ENCODE measurements at places on chromosomes 6 and 20.
A peak's percentile ranks its signal among the peaks of the same experiment; 100 is the strongest.

DNA sequence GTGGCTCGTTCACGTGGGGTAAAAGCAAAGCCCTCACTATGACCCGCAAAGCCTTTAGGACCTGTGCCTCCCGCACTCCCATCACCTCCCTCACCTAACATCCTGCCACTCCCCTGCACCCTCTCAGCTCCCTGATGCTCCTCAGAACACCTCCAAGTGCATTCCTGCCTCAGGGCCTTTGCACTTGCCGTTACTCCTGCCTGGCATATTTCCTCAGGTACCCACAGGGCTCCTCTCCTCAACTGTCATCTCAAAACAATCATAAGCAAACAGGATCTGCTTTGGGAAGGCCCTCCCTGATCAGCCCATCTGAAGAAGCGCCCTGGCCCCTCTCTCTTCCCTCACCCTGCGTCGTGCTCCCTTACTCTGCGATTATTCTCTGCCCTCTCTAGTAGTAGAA is 49.1 kb downstream of the FGD2 start:
- no peak for DNase-seq

GRCh38 chr6:33673851-33674250 is 37.6 kb downstream of the UQCC2 start:
- DNase-seq: no peak

DNA sequence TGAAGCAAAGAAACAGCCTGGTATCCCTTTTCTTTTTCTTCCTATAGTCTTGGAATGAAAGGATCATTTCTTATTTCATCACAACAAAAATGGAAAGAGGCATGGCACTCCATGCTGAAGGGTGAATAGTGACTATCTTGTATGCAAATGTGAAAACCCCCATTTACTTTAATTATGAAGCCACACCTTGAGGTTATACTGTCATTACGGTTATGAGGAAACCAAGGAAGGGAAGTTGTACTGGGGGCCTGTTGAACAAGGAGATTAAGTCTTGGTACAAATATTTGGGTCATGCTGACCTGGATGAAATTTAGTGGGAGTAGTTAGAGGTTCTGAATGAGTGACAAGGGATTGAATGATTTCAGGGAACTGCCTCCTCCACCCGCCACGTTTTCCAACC is 8.7 kb upstream of the STXBP5 start:
- no peak for DNase-seq

DNA sequence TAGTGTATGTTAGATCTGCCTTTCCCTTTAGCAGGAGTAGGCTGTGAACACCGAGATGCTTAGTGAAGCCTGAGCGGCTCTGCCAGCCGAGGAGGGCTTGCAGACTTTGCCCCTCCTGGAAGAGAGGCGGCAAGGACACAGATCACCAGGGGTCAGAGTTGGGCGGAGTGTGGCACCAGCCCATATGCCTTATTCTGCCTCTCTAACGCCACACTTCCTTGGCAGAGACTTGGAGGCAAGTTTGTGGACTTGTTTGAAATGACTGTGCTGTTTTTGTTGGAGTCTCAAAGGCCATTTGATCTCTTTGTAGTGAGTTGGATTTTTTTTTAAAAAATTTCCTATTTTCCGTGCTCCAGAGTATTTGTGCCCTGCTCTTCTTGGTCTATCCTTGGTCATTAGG is 44.5 kb upstream of the CLDN20 start:
- DNase-seq: no peak

GRCh38 chr20:61901392-61902220 is 164.1 kb downstream of the TAF4 start:
- DNase-seq: no peak

DNA sequence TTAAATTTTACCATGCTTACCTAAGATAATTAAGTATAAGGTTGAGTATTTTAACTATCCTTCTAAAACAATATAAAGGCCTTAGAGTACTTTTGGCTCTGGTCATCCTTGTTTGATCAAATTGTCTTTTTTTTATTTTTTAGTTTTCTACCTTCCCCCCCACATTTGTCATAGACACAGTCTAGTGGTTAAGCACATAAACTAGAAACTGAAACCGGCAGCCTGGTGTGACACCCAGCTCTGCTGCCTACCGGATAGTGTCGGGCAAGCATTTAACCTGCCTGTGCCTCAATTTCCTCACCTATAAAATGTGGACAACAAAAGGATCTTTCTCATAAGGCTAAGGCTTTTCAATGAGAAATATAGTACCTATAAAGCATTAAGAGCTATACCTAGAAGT is 21.6 kb upstream of the TULP4 start:
- DNase-seq: peak; percentile 32

DNA sequence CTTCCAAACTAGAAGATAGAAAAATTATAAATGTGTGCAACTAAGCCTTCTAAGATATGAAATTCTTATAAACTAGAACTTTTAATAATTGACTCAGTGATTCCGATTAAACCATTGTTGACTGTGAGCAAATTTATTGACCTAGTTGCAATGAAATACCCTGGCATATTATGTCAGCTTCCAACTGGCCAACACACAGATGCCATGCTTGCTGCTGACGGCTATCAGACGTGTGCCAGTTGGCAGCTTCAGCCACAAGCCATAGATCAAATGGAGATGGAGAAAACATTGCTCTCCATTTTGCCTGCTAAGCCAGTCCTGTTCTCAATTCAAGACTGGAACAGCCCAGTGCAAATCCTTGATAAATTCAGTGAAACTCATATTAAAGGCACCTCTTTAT is 101.7 kb upstream of the HDGFL1 start:
- DNase-seq: no peak

GRCh38 chr6:149228311-149228955 is 89.1 kb upstream of the TAB2 start:
- DNase-seq: no peak

GRCh38 chr6:2035826-2036709 is 209.3 kb downstream of the GMDS start:
- DNase-seq: no peak

GRCh38 chr6:127376685-127377084 is 33.3 kb upstream of the ECHDC1 start:
- DNase-seq: no peak

- no peak for DNase-seq
Measured at GRCh38 chr6:169220068-169220964, 33.3 kb downstream of the THBS2 start.

DNA sequence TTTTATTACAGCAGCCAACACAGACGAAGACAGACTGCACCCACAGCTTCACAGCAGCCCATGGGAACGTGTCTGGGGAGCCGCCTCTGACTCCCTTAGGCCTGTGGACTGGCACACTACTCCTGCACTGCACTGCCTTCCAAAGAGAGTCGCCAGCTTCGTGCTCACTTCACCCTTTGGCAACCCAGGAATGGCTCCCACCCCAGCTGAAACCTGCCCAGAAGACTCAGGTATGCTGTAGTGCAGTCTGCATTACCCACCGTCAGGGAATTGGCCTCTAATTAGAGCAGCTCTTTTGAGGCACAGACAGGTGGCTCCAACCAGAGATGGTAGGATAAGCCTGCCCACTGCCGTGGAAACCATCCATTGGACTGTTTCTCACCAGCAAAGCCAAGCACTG is 39.9 kb upstream of the FRMD1 start:
- DNase-seq: no peak

DNA sequence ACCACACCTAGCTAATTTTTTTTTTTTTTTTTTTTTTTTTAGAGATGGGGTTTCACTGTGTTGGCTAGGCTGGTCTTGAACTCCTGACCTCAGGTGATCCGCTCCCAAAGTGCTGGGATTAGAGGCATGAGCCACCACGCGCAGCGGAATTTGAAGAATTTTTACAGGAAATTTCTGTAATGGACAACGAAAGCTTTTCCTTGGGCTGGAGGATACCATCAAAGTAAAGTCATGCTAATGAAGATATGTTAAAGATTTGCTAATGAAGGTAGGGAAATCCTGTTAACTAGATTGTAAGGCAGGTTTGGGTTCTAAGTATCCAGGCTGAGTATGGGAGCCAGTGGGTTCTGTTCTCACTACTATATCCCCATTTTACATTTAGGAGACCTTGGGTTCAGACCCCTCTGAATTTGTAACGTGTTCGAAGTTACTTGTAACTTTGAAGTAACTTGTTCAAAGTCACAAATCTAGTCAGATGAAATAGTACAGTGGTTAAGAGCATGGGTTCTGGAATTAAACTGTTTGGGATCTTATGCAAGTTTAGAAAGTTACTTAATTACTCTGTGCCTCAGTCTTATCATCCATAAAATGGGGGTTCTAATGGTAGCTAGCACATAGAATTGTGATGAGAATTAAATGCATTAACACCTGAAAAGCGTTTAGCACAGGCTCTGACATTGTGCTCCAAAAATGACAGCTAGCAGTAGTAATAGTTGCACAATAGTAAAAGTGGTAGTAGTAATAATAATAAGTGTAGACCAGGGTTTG is 123.4 kb upstream of the GPR6 start:
- no peak for DNase-seq

- DNase-seq: no peak
Measured at GRCh38 chr6:208938-209337, 83.3 kb upstream of the DUSP22 start.

DNA sequence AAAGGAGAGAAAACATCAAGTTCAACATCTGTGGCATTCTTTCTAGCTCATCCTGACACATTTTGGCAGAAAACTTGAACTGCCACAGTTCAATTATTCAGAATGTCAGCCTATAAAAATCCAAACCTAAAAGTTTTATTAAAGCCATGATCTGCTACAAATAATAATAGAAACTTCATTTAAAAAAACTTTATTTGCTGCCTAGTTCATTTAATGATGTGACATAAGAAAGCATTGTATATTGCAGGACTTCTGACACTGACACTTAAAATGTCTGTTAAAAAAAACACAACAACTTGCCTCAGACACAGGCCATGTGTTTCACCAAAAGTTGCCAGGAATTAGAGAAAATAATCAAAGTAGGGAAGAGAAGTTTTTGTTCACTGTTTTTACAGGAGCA is 88.3 kb upstream of the HTR1E start:
- no peak for DNase-seq

- DNase-seq: no peak
Measured at GRCh38 chr6:107820338-107821261, 3.5 kb downstream of the SCML4 start.

DNA sequence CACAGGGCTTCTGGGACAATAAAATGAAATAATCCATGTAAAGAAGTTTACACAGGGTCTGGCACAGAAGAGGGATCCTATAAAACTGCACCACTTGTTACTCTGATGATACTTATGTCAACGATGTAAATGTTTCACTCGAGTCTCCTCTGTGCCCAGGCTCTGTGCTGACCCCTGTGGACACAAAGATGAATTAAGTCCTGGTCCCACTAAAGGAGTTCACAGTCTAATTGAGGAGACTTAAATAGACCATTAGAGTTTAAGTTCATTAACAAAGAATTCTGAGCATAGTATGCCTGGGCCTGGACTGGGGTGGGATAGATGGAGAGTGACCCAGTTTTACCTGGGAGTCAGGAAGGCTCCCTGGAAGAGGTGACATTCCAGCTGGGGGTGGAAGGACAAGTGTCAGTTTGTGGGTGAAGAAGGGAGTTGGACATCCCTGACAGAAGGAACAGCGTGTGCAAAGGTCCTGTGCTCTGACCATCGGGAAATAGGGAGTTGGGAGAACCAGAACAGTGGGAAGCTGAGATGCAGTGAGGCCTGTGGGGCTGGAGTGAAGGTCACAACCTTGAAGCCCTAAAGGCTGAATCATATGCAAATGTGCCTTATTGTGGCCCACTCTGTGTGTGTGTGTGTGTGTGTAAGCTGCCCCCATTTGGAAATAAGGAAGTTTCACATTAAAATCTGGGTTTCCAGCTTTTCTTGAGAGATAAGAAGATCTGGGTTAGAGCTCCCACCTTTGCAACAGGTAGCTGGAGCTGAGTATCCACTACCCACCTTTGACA is 1.1 kb downstream of the OCSTAMP start:
- DNase-seq: no peak

GRCh38 chr20:53142225-53143127 is 170.3 kb downstream of the TSHZ2 start:
- DNase-seq: no peak

- no peak for DNase-seq
Measured at GRCh38 chr6:159969921-159970320, 1.0 kb downstream of the IGF2R start.

DNA sequence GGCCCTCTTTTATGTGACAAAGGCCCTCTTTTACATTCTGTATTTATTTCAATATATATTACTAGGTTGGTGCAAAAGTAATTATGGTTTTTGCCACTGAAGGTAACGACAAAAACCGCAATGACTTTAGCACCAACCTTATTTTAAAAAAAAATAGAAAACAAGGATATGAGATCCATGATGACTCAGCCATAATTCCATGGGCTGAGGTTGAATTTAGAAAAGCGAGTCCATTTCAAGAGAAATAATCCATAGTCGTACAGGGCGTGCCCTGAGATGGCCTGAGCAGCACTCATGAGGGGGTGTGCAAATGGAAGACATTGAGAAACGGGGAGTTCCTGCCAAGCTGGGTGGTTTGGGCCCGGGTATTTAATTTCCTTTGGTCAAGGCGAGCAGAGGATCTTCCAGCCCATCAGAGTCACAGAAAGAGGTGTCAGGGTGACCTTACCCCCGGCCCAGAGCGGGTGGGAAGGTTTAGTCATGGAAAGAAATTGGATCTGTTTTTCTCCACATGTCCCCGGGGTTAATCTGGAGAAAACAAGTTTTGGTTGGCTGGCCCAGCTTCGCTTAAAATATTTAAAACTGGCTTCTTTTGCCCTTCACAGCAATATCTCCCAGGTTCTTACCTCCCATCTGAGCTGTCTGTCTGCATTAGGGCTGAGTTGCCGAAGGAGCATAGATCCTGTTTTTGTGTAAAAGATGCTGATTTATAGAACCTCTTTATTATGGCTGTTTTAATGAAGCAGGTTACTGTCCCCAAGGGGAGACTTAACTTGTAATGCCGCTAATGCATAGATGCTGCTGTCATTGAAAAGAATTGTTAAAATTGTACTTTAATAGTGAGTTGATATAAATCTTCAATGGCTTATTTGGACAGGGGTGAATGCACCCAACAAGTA is 255.6 kb downstream of the PREX1 start:
- DNase-seq: no peak

- DNase-seq: no peak
Measured at GRCh38 chr6:29976588-29977424, 34.5 kb downstream of the HLA-A start.

DNA sequence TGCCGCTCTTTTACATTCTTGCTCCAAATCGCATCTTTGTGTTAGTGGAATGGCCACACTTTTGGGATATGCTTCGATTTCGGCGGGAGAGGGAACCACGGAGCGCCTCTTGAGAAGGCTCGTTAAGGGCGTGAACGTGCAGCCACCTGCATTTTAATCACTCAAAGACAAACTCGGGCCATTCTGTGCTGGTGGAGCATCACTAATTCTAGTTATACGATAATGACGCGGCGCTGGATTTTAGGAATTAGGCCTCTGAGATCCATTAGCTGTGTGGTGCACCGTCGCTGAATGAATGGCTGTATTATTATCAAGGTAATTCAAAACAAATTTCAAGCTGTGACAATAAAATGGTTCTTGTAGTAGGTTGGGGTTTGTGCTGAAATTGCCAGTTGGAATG is 305.6 kb downstream of the CDH4 start:
- DNase-seq: no peak

- no peak for DNase-seq
Measured at GRCh38 chr6:52176550-52176949, 9.6 kb upstream of the IL17A start.

Data from stimulated activated CD4-positive, alpha-beta T cell treated with anti-CD3 and anti-CD28 coated beads, Interleukin-1b, Interleukin-23, amount 100 ng/mL, for 24 hours (primary cell).